ENCODE measurements at places on chromosomes 5 and 9.

- no peak for DNase-seq
These were observed 32.0 kb upstream of the PANK3 start for GRCh38 chr5:168611165-168611564.

GRCh38 chr9:123761905-123762605 is 167.9 kb downstream of the DENND1A start:
- no peak for DNase-seq

GRCh38 chr5:137036640-137037039 is 462.5 kb downstream of the SPOCK1 start:
- DNase-seq: no peak

GRCh38 chr5:125006011-125006685 is 259.7 kb upstream of the ZNF608 start:
- no peak for DNase-seq

- DNase-seq: no peak
These were observed 201.3 kb downstream of the C9orf152 start for GRCh38 chr9:110006657-110007056.

- no peak for DNase-seq
These were observed 1.0 kb downstream of the SET start for GRCh38 chr9:128689820-128690683.

DNA sequence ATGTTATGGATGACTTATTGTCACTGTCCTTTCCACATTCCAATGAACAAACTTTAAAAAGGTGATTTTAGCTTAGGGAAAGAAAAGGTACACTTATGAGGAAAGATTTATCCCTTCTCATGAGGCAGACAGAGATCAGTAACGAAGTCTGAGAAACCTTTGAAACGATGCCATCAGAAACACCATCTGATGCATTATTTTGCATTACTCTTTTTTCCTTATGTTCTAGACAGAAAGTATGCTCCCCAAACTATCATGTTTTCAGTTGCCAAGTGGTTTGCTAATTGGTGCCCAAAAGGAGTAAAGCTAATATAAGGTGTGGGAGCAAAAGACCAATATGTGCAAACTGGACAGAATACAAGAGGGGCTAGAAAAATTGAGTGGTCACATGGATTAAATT is 397.7 kb upstream of the RIOK2 start:
- no peak for DNase-seq

GRCh38 chr5:168020542-168021294 is 270.7 kb upstream of the WWC1 start:
- no peak for DNase-seq

GRCh38 chr5:28523888-28524635 is 1485.7 kb upstream of the CDH9 start:
- no peak for DNase-seq

GRCh38 chr9:127154003-127154389 is 31.6 kb upstream of the ANGPTL2 start:
- DNase-seq: no peak

All from stimulated activated CD8-positive, alpha-beta memory T cell treated with anti-CD3 and anti-CD28 coated beads, Interleukin-4, amount 100 ng/mL, for 4 hours (primary cell).